ENCODE measurements at places on chromosomes 6 and 20.

- DNase-seq: no peak
Observed at GRCh38 chr6:47031656-47032055, 10.5 kb downstream of the ADGRF1 start.

- no peak for DNase-seq
Observed at GRCh38 chr6:42250274-42250931, 32.7 kb upstream of the MRPS10 start.

- DNase-seq: no peak
Observed at GRCh38 chr20:37944456-37944981, 41.6 kb downstream of the VSTM2L start.

GRCh38 chr20:63747622-63748069 is 8.1 kb downstream of the SLC2A4RG start:
- no peak for DNase-seq

DNA sequence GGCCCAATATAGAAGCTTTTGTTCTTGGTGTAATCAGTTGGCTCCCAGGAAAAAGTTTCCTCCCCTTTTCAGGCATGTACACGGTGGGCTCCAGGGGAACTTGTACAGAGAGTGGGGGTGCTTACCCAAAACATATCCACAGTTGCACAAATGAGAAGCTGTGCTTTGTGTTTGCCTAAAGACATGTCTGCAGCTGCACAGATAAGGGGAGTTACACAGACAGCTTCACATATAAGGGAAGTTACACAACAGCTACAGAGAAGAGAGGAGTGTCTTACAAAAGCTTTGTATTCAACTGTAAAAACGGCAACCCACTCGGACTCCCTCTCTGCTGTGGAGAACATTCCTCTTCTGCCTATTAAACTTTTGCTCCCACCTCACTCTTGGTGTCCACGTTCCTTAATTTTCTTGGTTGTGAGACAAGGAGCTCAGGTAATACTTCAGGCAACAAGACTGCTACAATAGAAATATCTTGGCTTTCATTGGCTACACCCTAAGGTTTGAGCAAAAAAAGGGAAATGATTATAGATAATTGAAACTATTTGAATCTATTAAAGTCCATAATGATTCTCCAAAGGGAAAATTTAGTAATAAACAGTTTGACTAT is 7.4 kb upstream of the PNRC1 start:
- DNase-seq: no peak

GRCh38 chr6:1200081-1200408 is 111.9 kb upstream of the FOXQ1 start:
- no peak for DNase-seq

DNA sequence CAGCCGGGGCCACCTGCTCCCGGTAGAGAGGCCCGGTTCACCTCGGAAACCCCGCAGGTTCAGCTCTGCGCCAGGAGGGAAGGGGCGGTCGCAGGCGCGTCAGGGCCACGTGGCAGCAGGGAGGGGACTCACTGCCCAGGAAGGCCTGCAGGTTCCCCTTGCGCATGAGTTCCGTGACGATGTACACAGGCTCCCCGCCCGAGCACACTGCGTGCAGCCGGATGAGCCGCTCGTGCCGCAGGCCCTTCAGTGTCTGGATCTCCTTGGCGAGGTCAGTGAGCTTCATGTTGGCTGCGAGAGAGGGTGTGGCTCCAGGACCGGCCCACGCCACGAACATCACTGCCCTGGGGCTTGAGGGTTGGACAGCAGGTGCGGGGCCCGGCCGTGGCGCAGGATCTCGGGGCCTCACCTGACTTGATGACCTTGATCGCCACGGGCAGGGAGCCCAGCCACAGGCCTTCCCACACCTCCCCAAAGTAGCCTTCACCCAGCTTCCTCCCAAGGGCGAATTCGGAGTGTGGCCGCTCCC is 4.9 kb upstream of the PTK6 start:
- DNase-seq: no peak

DNA sequence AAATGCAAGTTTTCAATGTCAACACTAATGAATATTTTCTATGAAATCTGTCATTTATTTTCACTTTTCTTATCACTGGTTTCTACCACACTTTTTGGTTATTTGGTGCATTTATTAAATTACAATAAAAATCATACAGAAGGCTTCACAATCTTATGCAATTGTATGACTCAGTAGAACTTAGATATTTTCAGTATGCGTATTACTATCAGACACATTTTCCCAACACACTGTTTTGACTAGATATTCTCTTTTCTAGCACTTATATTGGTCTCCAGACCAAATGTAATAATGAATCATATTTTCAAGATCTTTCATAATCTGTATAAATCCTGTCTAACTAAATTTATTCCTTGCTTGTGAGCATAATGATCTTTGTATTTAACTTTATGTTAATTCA is 74.1 kb downstream of the FAM83B start:
- DNase-seq: peak; percentile 26

DNA sequence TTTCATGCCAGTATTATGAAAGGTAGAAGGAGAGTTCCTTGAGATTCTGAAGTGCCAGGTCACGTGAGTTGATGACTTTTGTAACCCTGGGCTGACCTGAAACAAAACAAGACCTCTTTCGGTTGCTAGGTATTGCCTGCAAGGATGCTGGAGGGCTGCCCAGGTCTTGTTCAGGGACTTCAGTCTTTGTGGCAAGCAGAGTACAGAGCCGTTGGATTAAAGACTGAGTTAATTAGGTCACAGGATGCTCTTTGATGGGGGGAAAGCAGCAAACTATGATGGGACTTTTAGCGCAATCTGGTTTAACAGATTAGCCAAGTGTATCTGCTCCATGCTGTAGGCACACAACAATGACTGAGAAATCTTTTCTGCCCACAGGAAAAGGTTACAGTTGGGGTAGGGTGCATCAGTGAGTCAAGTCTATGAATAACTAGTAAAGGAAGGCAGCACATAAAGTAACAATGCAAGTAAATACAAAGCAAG is 12.8 kb upstream of the ELOVL5 start:
- DNase-seq: peak; percentile 35

DNA sequence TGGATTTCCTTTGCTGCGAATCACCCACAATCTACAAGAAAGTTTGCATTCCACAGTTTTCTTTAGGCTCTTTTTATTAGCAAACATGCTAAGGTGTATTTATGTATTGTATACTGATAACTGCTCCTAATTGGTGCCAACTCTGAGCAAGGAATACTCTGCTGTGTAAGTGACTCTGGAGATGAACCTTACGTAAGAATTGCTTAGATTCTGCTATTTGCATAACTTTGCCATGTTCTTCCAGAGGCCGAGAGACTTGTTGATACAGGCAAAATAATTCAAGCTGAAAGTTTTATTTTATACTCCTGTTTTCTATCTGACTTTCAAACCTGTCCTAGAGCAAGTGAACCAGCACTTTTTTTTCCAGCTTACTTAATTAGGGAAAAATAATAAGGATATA is 461.3 kb downstream of the GJA1 start:
- no peak for DNase-seq

DNA sequence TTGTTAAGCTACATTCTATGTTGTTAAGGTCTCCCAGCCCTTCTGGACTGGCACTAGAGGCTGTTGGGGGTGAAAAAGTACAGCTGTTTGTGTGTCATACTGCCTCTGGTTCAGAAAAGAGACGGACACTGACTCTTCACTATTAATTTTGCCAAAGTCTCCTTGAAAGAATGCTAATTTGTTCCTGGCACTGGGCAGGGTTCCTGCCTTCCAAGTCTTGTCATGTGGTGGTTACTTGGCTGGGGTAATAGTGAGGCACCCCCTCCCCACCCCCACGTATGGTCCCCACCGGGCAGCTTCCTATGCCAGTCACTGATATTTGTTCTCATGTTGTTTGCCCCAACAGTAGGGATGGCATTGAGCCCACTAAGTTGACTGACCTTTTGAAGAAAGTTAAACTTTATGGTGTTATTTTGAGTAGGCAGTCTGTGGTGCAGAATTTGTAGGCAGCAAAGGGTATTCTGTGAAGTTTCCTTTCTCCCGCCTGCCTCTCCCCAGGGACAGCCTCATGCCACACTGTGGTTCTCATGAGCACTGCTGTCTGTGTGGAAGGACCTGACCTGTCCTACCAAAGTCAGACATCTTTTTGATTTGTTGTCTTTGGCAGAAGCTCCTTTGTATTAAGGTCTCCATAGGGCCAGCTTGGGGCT is 8.7 kb downstream of the CDS2 start:
- DNase-seq: no peak

DNA sequence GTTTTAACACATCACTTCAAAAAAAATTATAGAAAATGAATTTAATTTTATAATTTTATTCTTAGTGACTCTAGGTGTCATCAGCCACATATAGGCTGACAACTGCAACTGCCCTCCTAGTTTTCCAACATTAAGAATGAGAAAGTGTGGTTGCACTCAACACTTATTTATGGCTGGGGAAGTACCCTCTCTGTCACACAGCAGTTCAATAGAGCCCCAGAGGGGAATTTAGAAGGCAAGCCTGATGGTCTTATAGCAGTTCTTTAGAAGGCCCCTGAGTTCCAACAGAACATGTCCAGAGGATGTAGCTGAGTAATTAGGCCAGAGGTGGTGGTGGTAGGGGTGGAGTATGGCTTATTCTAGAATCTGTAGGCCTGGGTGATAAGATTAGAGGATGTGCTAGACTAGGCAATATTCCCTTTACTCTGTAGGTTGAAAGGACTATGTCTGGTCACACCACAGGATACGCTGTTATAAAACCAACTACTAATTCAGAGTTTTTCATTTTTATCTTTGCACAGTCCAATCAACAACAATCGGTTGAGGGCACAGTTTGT is 226.5 kb upstream of the CITED2 start:
- DNase-seq: no peak

DNA sequence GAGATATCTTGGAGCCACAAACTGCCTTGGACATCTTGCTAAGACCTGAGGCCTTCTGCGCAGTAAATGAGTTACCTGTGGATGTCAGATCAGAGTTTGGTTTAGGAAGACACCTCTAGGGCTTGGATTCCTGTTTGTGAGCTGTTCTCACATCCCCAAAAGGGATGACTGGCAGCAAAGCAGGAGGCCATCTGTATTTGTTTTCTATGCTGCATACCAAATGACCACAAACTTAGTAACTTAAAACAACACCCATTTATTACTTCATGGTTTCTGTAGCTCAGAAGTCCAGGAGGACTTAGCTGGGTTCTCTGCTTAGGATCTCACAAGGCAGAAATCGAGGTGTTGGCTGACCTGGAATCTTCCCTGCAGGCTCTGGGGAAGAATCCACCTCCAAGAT is 116.7 kb downstream of the UNC5CL start:
- peak; percentile 32 for DNase-seq

DNA sequence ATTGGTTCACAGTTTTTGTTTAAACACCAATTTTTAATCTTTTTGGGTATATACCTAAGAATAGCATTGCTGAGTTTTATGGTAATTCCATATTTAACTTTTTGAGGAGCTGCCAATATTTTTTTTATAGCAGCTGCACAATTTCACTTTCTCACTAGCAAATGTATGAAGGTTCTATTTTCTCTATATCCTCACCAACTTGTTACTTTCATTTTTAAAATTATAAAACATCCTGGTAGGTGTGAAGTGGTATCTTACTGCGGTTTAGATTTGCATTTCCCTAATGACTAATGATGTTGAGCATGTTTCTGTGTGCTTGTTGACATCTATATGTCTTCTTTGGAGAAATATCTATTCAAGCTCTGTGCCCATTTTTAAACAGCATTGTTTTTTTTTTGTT is 452.1 kb downstream of the GRIK2 start:
- DNase-seq: no peak

DNA sequence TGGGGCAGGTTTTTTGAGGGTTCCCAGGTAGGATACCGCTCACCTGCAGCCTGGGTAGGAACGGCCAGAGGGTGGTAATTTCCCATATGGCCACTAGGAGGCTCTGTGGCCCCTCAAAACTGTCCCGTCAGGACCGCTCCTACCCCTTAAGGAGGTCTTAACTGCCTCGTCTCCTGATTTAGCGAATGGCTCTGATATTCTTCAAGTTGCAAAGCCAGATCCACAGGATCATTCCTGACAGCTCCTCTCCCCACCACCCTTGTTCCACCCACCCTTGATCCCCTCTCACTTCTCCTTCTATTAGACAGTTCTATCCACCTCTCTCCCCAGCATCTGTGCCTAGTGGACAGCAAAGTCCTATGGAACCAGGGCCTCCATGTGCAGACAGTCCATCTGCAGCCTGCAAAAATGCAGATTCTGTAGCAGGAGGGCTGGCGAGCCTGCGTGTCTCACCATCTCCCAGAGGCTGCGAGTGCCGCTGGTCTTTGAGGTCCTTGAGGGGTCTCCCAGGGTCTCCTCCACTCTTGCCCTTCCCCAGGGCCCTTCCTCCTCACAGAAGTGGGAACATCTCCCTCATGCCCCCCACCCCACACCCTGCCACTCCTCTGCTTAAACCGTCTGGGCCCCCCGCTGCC is 34.3 kb upstream of the ZBP1 start:
- DNase-seq: peak; percentile 58

- DNase-seq: peak; percentile 26
Observed at GRCh38 chr6:110412360-110412759, 3.0 kb downstream of the DDO start.

GRCh38 chr6:170210651-170211403 is 80.1 kb downstream of the DLL1 start:
- no peak for DNase-seq

GRCh38 chr20:47971058-47971791 is 185.9 kb upstream of the SULF2 start:
- DNase-seq: no peak

DNA sequence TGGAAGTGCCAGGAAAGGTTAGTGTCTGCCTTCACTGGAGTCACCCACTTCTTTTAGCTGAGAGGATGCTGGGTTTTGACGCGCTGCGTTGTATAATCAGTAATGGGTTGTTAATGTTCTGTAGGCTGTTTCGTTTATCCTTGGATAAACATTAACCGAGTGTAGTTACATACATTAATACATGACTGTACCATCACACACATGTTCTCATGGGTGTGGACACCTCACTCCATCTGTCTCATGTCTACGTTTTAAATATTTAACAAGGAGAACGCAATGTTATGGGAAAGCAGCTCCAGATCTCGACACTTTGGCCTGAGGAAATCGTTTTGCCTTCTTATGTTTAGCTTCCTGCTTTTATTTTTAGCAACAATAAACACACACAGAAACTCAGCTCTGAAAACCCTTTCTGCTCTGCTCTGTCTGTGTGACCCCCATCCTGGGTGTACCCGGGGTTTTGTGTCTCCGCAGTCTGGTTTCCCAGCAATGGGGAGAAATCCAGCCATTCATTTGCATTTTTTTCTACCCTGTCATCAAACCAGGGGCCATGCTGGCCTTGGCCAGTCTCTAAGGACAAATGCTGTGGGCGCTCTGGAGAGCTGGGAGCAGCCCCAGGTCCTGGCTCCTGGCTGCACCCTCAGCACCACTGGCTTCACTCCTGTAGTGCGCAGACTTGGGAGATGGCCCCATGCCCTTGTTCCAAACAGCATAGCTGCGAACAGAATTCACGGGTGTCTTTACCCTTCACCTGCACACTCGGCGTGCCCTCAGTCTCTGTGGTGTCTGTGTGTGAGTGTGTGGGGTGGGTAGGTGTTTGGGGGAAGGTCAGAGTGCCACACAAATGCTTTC is 110.8 kb downstream of the ERMARD start:
- DNase-seq: no peak

- no peak for DNase-seq
Observed at GRCh38 chr6:5373430-5373829, 112.1 kb downstream of the FARS2 start.

DNA sequence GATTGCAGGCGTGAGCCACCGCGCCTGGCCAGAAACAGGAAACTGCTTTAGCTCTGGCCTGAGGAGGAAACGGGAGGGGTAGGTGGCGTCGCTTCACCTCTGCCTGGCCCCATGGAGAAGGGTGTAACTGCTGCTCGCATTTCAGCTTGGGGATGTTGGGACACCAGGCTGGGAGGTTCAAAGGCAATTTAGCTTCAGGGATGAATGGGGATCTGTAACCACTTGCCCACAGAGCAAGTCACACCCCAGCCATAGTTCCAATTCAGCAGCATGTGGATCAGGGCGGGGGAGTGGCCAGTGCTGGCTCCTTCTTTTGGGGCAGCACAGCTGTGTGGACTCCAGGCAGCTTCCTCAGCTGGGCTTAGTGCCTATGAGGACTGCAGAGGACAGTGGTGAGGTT is 34.8 kb upstream of the NUP153 start:
- DNase-seq: no peak

All from fibroblast of skin of right biceps (primary cell).